ENCODE measurements at places on chromosomes 2 and 18.
A peak's percentile ranks its signal among the peaks of the same experiment; 100 is the strongest.

DNA sequence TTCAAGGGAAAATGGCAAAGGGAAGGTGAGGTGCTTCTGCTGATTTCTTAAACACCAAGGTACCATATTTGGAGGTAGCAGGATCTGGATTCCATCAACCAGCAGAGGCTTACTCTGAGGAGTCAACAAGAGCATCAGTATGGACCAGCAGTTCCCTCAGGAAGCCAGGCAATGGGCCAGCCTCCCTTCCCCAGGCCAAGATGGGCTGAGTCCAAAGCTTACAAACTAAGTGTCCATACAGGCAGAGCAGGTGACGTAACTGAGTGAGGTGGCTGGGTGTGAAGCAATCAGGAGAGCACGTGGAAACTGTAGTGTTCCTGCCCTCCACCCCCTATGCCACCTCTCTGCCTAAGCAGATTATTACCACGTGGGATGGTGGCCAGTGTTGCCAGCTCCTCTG lies 134.2 kb upstream of the HNRNPA3 start:
- no peak for DNase-seq

- no peak for DNase-seq
Measured at GRCh38 chr2:10469955-10470608, 22.0 kb upstream of the ODC1 start.

GRCh38 chr2:134070281-134070741 lies 183.6 kb upstream of the MGAT5 start:
- no peak for DNase-seq

GRCh38 chr18:25313268-25313667 lies 38.7 kb downstream of the ZNF521 start:
- no peak for DNase-seq

GRCh38 chr18:56306797-56307196 lies 331.6 kb downstream of the TXNL1 start:
- no peak for DNase-seq

DNA sequence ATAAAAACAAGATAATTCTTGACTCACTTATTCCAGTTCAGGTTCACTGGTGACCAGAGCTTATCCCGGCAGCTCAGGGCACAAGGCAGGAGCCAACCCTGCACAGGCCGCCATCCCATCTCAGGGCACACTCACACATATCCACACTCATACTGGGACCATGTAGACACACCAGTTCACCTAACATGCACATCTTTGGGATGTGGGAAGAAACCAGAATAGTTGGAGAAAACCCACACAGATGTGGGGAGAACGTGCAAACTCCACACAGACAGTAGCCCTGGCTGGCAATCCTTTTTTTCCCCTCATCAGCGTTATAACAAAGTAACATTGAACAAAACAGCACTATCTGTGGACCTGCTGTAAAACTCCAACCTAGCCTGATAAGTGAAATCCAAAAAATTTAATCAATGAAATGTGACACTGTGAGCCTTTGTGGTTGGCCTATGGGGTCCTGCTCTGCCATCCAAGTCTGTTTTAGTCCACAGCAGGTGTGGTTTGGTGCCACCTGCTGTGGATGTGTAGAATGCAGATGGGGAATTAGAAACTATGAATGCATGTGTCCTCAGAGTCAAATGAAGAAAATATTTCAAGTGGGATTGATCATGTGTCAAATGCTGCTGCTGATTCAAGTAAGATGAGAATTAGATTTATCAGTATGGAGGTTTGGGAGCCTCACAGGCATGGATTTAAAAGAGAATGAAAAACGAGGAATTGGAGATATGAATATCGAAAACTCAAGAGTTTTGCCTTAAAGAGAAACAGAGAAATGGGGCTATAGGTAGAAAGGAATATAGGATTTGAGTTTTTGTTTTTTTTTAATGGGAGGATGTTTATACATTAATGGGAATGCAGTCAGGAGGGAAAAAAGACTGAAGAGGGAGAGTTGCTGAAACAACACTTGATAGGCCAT lies 47.0 kb downstream of the UGP2 start:
- no peak for DNase-seq

DNA sequence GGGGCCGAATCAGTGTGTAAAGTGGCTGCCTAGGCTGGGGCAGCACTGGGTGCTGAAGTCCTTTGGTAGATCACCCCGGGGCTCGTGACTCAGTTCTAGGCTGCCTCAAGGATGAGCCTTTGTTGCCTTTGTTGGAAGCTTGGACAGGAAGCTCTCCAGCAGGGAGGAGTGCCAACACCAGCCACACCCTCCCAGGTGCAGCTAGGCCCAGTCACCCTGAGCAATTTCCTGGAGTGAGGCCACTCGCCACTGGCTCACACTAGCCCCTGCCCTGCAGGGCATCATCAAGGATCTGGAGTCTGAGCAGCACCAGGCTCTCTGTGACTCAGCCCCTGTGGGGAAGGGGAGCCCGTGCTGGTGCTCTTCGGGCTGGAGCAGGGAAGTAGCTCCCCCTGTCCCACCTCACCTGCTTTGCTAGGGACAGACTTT lies 6.7 kb upstream of the SDC1 start:
- DNase-seq: peak; percentile 99

DNA sequence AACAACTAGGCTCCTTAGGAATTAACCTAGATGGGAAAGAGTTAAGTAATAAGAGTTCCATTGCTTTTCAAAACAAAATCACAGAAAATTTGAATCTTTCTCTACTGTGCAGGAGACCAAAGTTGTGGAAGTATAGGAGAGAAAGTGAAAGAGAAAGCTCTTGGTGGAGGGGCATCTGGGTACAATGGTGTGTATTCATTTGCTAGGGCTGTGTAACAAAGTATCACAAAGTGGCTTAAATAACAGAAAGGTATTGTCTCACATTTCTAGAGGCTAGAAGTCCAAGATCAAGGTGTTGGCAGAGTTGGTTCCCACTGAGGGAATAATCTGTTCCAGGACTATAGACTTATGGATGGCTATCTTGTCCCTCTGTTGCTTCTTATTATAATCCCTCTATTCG lies 50.5 kb upstream of the GORASP2 start:
- DNase-seq: no peak

DNA sequence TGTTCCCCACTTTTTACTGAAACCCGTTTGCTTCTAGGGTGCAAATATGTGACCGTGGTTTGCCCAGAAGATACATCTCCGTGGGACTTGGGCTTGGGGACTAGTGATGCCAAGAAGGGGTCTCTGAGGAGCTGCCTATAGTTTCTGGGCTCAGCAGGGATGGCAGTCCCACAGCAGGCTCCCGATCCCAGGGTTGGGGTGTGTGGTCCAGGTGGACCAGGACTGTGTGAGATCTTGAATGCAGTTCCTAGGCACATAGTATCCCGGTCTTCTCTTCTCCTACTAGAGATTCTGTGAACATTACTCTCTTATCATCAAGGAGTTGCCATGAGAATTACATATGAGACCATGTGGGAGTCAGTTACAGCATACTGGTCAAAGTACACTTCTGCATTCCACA lies 435.8 kb upstream of the SPRED2 start:
- no peak for DNase-seq

GRCh38 chr2:182080493-182080892 lies 94.8 kb downstream of the PPP1R1C start:
- no peak for DNase-seq

GRCh38 chr2:201628545-201628944 lies 14.8 kb downstream of the TMEM237 start:
- DNase-seq: no peak

DNA sequence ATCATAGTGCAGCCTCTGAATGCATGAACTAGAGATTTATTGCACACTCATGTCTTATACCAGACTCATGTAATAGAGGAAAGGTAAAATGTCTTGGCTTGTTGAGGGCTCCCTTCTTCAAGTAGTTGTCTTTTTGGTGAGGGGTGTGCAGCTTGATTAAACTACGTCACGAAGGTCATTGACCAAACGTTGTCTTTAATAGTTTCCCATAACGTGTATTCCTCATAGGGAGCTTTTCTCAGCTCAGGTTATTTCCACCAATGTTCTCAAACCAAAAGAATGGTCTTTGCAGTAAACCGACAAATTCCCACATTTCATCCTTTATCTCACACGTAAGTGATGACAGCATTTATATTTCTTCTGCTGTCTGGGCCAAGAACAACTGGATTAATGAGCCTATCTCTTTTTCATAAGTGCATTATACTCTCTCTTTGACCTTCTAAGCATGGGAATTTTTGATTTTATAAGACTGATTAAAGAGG lies 547.7 kb upstream of the ZEB2 start:
- no peak for DNase-seq

DNA sequence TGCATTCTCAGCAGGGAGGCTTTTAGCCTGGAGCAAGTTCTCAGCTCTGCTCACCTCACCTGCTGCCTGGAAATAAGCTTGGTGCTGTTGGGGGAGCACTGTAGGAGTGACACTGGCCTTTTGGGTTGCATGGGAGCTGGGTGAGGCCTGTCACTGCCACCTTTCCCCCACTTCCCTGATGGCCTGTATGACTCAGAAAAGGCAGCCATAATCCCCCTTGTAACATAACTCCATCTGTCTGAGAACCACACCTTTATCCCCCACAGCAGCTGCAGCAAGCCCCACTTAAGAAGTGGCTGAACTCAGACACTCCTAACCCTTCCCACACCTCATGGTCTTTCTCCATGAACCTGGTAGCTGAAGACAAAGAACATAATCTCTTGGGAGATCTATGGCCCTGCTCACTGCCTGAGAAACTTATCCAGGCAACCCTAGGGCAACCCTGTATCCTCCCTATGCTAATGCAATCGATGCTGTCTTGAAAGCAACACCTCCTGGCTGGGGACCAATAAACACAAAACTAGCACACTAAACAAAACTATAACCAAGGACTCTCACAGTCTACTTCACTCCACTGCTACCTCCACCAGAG lies 258.9 kb upstream of the OSR1 start:
- DNase-seq: no peak

- no peak for DNase-seq
Measured at GRCh38 chr2:207494137-207494536, 35.6 kb upstream of the CREB1 start.

DNA sequence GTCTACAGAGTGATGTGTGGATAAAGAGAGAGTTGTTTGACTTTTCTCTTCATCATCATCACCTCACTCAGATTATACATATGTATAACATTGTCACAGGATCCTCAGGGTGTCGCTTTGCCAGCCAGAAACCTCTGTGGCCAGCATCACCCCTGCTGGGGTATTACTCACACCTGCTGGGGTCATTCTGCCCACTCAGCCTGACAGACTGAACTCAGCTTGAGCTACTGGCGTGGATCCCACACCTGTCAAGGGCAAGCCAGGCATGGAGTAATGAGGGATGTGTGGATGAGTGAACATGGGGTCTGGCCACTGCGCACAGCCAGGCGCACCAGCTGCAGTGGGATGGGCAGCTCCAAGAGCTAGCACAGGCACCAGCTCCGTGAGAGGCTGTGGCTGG lies 870.6 kb downstream of the CBLN2 start:
- DNase-seq: no peak

GRCh38 chr18:39699340-39699964 lies 2133.9 kb upstream of the CELF4 start:
- DNase-seq: no peak

DNA sequence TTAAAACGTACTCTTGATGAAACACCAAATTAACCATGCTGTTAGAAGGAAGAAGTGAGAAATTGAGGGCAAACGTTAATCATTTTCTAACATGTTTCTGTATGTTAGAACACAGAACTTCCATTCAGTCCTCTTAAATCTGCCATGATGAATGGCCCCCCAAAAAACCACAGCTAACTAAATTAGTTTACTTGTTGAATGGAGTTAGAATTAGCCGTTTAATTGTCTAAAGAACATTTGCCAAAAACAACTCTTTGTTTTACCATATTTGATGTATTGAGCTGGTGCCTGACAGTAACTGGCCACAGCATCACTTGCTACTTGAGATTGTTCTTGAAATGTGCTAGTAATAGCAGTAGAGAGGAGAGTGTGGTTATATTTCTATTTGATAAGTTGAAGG lies 12.7 kb downstream of the CCNYL1 start:
- no peak for DNase-seq

- no peak for DNase-seq
Measured at GRCh38 chr2:79189465-79189864, 29.9 kb upstream of the REG3A start.

GRCh38 chr18:55422456-55423180 lies 165.4 kb downstream of the TCF4 start:
- no peak for DNase-seq

GRCh38 chr18:51711298-51711889 lies 513.9 kb upstream of the MEX3C start:
- DNase-seq: no peak

DNA sequence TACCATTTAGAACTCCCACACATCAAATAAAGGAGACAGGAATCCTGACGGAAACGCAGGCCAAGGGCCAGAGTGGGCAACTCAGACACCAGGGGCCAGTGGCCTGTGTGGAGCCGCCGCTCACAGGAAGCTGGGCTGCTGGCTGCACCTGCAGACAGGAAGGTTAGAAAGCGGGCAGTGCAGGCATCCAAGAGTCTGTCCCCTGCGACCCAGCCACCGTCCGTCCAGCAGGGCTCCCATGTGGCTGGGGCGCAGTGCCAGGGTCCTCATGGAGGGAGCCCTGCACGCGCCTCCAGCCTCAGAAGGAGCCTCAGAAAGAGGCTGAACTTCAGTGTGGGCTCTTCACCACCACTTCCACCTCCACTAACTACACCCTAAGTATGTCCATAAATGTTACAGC lies 2.5 kb upstream of the ANO7 start:
- DNase-seq: no peak

DNA sequence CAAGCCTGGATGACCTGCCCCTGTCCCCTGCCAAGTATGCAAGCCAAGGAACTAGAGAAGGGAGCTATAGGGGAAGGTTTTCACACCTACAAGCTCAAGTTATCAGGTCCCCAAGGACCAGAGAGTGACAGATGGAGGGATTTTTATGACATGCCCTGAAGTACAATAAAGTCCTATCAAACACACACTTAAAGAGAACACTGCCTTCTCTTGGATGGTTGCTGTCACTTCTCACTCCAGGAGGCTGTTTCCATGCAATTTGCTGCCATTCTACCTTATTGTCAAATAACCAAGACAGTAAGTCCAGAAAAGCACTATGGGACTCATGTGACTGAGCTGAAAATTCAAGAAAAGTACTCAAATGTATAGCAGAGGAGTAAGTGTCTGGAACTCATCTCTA lies 76.6 kb upstream of the DDX18 start:
- DNase-seq: no peak

- DNase-seq: peak; percentile 94
Measured at GRCh38 chr2:38433607-38433975, 56.5 kb upstream of the ATL2 start.

GRCh38 chr2:46239175-46239846 lies 57.9 kb upstream of the EPAS1 start:
- DNase-seq: no peak

DNA sequence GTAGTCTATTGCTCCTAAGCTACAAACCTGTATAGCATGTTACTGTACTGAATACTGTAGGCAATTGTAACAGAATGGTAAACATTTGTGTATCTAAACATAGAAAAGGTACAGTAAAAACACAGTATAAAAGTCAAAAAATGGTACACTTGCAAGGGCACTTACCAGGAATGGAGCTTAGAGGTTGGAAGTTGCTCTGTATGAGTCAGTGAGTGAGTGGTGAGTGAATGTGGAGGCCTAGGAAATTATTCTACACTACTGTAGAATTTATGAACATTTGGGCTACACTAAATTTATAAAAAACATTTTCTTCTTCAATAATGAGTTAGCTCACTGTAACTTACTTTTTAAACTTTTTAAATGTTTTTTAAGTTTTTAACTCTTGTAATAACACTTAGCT lies 19.0 kb downstream of the NABP1 start:
- DNase-seq: no peak

- no peak for DNase-seq
Measured at GRCh38 chr18:33710269-33710668, 132.2 kb downstream of the ASXL3 start.

Measured in epithelial cell of prostate (primary cell).